T-cell (primary cell): ENCODE measurements at places on chromosomes 11 and 22.
A peak's percentile ranks its signal among the peaks of the same experiment; 100 is the strongest.

DNA sequence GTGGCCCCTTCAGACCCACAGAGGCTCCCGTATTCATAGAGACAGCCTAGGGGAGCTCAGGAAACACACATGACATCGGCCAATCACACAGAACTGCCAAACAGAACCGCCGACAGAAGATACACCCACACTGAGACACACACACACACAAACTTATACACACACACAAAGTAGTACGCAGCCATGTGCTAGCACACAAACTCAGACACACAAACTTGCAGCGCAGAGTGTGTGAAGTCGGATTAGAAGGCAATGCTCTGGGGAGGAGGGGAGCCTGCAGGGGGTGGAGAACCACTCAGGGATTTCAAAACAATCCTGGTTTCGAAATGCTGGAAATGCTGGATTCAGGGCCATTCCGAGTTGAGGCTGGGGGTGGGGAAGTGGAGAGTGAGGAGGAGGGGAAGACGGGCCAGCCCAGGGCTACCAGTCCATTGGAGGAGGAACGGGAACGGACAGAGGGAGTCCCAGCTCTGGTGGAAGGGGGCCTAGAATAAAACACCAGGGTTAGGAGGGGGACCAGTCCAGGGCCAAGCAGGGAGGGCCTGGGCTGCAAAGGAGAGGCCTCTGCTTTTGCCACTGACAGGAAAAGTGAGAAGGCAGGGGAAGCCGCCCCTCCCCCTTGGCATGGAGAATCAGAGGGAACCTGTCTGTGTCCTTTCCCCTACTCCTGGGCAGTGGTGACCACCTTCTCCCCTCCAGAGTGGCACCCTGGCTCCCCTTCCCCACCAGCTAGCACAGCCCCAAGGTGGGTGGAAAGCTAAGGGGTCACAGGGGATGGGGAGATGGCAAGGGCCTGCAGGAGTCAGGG is 4.4 kb downstream of the BCL9L start:
- no peak for DNase-seq
- H3K27me3 ChIP-seq, result no peaks in the 10 kb centered on the region
- H3K27ac ChIP-seq, result peak overlapping the region; percentile 95
- H3K36me3 ChIP-seq, result peaks cover 29% of the 10 kb centered on the region

DNA sequence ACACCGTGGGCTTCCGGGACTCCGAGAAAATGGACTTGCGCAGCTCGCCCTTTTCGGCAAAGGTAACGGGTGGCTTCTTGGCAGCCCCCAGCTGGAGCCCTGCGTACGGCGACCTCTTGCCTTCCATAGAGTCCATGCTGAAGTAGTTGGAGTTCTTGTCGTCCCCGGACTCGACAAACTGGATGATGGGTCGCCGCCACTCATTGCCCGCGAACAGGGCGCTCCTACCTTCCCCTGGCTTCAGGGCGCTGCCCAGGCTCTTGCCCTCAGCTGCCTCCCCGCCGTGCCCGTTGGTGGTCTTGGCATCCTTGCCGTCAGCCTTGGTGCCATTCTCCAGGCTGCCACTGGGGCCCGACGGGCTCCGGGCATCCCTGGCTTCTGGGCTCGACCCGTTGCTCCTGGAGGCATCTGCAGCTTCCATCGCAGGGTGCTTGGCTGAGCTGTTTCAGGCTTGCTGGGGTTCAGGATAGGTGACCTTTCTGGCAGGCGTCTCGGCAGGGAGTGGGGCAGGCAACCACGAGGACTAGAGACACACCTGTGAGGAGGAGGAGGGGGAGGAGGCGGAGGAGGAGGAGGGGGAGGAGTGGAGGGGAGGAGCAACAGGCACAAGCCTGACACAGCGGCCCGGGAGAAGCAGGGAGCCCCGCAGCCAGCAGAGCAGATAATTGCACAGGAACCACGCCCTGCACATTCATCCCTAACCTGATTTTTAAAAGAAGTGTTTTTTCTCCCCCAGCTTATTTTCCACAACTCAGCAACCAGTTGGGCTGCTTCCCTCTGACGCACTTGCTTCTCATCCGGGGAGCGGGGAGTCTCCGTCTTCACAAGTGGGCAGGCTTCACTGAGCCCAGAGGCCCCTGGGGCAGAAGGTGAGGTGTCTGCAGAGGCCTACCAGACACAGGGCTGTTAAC is at the start of gene TRIM29:
TRIM29 (minus strand) TSS at position 503 of the 911 bp plus-strand sequence; CDS start at position 421, 82 bp downstream.
- peaks cover 14% of the 10 kb centered on the region for H3K27me3 ChIP-seq
- DNase-seq, result no peak
- H3K4me1 ChIP-seq, result no peaks in the 10 kb centered on the region
- no peak within 1 kb of the TSS for H3K4me3 ChIP-seq

GRCh38 chr11:121887569-121887968 is 228.4 kb downstream of the BLID start:
- DNase-seq, result no peak
- no peaks in the 10 kb centered on the region for H3K4me1 ChIP-seq
- no peaks in the 10 kb centered on the region for H3K27me3 ChIP-seq
- no peak overlapping the region for H3K27ac ChIP-seq

DNA sequence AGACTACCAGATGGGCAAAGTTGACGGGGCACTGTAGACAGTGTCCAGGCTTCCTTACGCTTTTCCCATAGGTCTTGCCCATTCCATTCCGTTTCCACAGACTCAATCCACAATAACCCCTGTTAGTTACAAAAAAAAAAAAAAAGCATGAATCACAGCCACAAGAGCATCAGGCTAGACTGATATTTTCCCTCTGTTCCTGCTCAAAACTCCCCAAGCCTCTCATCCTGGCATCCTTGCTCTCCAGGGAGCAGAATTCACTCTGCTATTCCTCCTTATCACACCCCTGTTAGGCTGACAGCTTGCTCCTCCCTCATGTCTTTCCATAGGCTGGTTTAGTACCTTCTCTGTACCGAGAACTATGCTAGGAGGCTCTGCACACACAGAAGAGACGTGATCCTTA is 42.2 kb downstream of the TMEM123 start:
- no peak overlapping the region for H3K4me3 ChIP-seq
- H3K4me1 ChIP-seq, result peaks cover 50% of the 10 kb centered on the region
- no peaks in the 10 kb centered on the region for H3K27me3 ChIP-seq
- no peak for DNase-seq
- no peak overlapping the region for H3K27ac ChIP-seq

- H3K27ac ChIP-seq, result no peak overlapping the region
- H3K4me3 ChIP-seq, result no peak overlapping the region
- DNase-seq, result no peak
- no peaks in the 10 kb centered on the region for H3K27me3 ChIP-seq
These were observed 141.2 kb downstream of the DLG2 start for GRCh38 chr11:85485902-85486301.

- no peaks in the 10 kb centered on the region for H3K27me3 ChIP-seq
- H3K4me3 ChIP-seq, result no peak overlapping the region
- no peak overlapping the region for H3K27ac ChIP-seq
- H3K4me1 ChIP-seq, result no peaks in the 10 kb centered on the region
- H3K36me3 ChIP-seq, result no peaks in the 10 kb centered on the region
These were observed 14.4 kb upstream of the OR52K1 start for GRCh38 chr11:4467811-4468606.

DNA sequence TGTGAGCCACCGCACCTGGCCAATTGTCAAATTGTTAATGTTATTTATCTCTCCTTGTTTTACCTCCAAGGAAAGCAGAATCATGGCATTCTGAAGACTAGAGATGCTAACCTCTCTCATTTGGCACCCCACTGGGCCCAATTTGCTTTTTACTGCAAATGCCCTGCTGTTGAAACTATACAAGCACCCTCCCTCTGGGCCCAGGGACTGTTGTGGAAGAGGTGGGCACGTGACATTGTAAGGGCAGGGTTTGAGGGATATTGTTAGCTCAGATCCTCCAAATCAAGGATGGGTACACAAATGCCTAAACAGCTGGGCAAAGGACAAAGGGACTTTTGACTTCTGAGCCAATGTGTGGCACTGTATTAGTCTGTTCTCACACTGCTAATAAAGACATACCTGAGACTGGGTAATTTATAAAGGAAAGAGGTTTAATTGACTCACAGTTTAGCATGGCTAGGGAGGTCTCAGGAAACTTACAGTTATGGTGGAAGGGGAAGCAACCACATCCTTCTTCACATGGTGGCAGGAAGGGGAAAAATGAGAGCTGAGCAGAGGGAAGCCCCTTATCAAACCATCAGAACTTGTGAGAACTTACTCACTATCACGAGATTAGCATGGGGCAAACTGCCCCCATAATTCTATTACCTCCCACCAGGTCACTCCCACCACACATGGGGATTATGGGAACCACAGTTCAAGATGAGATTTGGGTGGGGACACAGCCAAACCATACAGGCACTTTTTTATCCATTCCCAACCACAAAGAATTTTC is 6.5 kb upstream of the ALDH3B2 start:
- no peak for DNase-seq
- peaks cover 10% of the 10 kb centered on the region for H3K27me3 ChIP-seq
- no peak overlapping the region for H3K4me3 ChIP-seq
- no peaks in the 10 kb centered on the region for H3K36me3 ChIP-seq

GRCh38 chr22:17064498-17065100 is 20.2 kb upstream of the IL17RA start:
- no peak overlapping the region for H3K4me3 ChIP-seq
- H3K36me3 ChIP-seq, result no peaks in the 10 kb centered on the region
- DNase-seq, result no peak
- no peaks in the 10 kb centered on the region for H3K4me1 ChIP-seq
- peaks cover 10% of the 10 kb centered on the region for H3K27me3 ChIP-seq

DNA sequence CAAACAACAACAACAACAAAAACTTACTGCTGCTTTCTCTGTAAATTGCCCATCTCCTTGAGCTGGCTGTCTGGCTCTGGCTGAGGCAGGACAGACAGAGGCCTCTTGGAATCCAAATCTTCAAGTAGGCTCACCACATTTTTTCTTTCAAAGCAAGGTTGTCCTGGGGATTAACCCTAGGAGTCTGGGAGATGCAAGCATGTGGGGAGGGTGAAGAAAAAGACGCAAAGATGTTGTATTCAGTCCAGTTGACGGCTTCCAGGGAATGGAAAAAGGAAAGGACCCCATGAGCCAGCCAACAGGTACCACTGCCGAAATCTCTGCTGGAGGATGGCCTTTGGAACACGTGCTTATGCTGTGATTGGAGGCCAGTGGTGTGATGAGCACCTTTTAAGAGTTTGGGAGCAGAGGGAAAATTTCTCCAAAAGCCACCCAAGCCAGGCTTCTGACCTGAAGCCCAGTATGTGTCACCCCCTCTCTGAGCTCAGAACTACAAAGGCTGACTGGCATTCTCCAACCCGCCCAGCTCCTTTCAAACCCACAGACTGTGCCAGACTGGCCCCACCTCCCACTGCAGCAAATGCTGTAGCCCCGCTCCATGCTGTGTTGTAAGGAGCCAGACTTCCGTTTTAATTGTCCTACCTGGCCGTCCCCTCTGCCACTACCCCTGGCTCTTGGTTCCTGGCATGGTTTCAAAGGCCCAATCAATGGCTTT is 10.8 kb downstream of the BLID start:
- H3K4me1 ChIP-seq, result peaks cover 5% of the 10 kb centered on the region
- no peaks in the 10 kb centered on the region for H3K36me3 ChIP-seq
- no peak overlapping the region for H3K27ac ChIP-seq

- no peak overlapping the region for H3K4me3 ChIP-seq
- no peaks in the 10 kb centered on the region for H3K36me3 ChIP-seq
- no peak overlapping the region for H3K27ac ChIP-seq
- peaks cover 2% of the 10 kb centered on the region for H3K4me1 ChIP-seq
- peaks cover 13% of the 10 kb centered on the region for H3K27me3 ChIP-seq
These were observed 2.5 kb downstream of the SLC22A25 start for GRCh38 chr11:63240791-63241379.

- no peak overlapping the region for H3K27ac ChIP-seq
- no peak for DNase-seq
- peaks cover 62% of the 10 kb centered on the region for H3K27me3 ChIP-seq
- peaks cover 7% of the 10 kb centered on the region for H3K4me1 ChIP-seq
These were observed 109.7 kb downstream of the WNT7B start for GRCh38 chr22:45867118-45867905.

DNA sequence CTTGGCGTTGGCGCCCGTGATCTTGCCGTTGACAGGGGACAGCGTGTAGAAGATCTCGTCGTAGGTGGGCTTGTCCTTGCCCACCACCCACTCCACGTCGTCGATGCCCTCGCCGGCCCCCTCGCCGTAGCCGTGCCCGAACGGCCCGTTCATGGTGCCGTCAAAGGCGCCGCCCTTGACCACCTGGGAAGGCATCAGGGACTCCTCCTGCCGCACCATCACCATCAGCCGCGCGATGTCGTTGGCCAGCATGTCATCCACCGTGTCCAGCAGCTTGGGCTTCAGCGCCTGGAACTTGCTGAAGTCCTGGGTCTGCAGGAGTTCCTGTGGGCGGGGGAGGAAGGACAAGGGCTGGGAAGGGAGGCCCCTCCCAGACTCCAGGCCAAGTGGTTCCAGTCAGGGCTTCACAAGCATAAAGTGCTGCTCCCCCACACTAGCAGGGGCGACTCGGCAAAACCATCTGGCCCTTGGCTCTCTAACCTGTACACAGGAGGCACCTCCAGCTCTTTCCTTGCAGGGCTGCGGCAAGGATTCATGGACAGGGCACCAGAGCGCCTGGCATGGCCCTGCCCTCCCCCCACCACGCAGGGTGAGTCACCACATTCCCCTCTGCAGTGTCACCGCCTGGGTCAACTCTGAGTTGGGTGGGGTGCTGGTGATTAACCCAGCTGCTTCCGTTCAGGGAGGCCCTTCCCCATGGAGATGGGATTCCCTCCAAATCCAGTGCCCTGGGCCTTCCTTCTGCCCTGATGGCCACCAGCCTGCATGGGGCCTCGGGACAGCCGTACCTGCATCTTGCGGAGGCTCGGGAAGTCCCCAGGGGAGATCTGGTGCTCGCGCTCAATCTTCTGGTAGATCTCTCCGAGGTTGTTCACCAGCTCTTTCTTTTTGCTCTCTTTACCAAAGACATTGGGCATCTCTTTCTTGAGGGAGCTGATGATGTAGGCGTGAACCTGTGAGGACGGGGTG is 10.4 kb upstream of the CDC42BPG start:
- peaks cover 100% of the 10 kb centered on the region for H3K4me1 ChIP-seq
- H3K27me3 ChIP-seq, result no peaks in the 10 kb centered on the region

DNA sequence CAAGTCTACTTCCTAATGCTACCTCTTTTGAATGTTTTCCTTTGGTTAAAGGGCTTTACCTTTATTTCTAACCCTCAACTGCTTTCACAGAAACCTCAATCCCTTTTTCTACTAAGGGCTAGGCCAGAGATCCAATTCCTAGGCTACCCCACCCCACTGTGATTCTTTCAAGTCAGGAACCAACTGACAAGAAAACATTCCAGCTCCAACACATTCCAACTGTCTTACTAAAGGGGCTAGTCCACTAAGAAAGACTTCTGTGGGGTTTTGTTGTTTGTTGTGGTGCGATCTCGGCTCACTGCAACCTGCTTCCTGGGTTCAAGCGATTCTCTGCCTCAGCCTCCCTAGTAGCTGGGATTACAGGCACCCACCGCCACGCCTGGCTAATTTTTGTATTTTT is 151.3 kb downstream of the APOL5 start:
- no peaks in the 10 kb centered on the region for H3K27me3 ChIP-seq
- DNase-seq, result no peak
- no peak overlapping the region for H3K27ac ChIP-seq
- no peak overlapping the region for H3K4me3 ChIP-seq
- H3K36me3 ChIP-seq, result no peaks in the 10 kb centered on the region
- H3K4me1 ChIP-seq, result no peaks in the 10 kb centered on the region
